ENCODE measurements at places on chromosomes 2 and 18.

DNA sequence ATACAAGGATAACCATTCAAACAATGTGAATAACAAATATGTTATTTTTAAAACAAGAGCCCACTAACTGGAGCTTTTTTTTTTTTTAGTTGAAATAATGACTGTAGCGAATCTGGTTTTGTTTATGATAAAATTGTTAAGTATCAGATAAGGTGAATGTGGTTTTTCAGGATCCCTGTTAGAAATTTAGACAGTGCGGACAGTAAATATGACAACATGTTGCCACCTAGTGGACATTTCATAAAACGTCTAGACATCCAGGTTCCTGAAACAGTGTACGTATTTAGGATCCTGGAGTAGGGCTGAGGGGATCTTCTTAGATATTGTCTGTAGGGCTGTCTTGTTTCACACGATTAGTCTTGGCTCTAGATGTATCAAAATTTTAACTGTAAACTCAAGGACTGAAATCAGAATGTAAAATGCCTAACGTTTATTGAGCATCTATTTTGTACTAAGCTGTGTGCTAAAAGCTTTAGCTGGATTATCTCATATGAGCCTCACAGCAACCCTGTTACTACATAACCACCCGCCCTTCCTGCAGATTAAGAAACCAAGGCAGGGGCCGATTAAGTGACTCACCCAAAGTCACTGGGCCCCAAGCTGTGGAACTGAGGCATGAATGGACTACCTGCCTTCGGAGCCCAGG is 23.9 kb upstream of the CCDC68 start:
- no peak for DNase-seq

- no peak for DNase-seq
These were observed 29.0 kb downstream of the SLC1A4 start for GRCh38 chr2:65018141-65018582.

- no peak for DNase-seq
These were observed 60.2 kb downstream of the CDCA7 start for GRCh38 chr2:173414823-173415322.

DNA sequence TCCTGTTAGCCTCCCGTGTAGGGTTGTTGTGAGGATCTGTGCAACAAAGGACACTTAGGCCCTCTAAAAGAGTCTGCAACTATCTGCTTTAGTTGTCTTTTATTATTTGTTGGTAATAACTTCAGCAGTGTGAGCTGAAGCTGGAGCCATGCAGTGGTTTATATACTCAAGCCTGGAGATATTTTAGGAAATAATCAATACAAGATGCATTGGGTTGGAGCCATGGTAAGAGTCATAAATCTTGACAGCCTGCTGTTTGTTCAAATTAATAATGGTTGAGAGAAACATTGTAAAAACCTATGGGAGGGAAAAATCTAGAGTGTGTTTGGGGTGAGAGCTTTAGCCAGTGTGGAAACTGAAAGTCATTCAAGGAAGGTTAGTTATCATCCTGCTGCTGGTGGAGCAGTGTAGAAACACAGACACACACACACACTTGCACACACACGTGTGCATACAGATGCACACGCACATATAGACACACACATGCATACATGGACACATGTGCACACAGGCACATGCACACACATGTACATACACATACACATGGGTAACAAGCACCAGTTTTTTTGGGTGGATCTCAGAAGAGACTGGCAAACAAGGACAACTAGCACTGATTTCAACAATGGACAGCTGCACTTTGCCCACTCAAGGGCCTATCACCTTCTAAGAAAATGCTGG is 51.0 kb downstream of the ACOXL start:
- no peak for DNase-seq

DNA sequence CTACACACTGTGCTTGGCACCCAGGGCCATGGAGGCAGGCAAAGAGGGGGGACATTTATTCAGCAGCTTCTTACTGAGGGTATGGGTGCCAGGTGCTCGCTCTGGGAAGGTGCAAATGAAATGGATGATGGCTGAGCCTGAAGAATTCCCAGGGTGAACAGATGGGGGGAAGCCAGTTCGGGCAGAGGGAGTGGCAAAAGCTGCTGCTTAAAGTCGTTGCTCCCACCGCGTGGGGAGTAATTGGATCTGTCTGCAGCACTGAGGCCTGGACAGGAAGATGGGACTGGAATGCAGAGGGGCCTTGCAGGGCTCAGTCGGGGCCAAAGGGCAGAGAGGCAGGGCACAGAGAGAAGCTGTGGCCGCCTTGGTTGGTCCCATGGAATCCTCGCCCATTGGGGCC is 51.2 kb downstream of the NEDD4L start:
- DNase-seq, result no peak

DNA sequence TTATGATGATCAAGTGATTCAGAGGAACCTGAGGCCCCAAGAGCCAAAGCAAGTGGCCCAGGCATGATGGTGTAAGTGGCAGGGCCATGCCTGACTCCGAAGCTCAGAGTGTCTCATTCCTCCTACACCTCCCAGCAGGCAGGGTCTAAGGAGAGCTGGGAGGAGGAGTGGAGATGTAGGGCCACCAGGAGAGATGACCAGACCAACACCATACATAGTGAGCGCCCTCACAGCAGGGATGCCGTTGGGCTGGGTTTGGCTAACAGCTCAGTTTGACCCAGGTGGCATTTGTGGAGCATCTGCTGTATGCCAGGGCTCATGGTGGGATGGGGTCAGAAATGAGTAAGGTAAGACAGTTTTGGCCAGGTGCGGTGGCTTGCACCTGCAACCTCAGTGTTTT is 80.7 kb downstream of the MARCO start:
- no peak for DNase-seq

DNA sequence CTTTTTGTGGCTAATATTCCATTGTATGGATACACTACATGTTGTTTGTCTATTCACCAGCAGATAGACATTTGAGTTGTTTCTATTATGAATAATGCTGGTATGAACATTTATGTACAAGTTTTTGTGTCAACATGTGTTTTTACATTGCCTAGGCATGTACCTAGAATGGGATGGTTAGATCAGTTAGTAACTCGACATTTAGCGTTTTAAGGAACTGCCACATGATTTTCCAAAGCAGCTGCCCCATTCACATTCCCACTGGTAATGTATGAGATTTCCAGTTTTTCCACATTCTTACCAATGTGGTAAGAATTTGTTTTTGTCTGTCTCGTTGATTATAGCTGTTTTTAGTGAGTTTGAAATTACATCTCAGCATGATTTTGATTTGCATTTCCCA is 112.8 kb downstream of the FHOD3 start:
- DNase-seq, result no peak

- no peak for DNase-seq
These were observed 62.1 kb upstream of the TCF7L1 start for GRCh38 chr2:85071096-85071495.

DNA sequence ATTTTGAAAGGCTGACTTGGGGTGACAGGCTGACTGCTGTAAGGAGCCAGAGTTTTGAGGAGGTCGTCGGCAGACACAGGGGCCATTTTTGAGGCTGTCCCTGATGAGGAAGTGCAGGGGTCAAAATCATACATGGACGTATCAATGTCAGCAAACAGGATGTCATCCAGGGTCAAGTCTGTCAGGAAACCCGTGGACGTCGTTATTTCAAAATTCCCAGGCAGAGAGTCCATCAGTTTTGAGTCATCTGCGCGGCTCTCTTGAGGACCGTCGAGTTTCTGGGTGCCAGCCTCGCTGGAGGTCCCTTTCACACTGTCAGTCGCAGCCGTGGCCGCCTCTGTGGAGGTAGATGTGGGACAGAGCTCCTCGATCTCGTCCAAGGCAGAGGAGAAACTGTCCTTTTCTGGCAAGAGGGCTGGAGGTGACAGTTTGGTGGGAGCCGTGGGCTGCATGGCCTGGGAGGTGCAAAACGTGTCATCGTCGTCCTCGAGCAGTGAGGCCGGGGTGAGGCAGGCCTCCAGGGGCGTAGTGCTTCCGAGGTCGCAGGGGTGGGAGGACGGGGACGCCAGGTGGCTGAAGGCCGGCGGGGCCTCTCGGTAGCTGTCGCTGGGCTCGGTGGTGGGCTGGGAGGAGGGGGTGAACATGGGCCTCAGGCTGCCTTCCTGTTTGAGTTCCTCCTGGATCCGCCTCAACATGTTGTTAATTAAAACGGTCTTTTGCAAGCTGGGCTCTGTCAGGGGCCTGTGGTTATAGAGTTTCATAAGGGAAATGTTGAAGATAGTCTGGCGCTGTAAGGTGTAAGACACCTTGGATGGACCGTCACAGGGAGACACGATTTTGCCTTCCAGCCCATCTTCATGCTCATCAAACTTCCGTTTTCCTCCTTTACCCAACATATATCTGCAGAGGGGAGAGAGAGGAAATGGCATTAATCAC is 17.5 kb downstream of the SERTAD2 start:
- DNase-seq, result no peak

DNA sequence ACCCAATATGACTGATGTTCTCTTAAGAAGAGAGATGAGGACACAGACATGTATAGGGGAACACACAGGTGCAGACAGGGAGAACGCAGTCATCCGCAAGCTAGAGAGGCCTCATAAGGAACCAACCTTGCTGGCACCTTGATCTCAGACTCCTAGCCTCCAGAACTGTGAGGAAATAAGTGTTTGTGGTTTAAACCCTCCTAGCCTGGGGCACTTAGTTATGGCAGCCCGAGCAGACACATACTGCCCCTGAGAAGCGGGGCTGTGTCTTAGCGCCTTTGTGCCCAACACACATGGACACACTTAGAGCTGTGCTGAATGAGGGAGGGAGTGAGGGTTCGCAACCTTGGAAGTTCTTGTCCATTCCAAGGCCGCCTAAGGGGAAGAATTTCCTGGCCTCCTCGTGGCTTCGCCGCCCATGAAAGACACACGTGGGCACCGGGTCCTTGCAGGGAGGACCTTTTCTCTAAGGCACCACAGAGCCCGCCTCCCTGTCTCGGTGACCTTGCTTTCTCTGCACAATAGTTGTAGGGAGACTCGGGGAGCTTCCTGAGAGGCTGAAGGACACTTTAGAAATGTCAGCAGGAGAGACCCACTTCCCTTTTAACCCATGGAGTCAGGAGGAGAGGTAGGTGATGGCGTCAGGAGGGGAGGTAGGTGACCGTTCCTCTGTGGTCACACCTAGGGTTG is 224.5 kb upstream of the HDAC4 start:
- DNase-seq, result no peak

DNA sequence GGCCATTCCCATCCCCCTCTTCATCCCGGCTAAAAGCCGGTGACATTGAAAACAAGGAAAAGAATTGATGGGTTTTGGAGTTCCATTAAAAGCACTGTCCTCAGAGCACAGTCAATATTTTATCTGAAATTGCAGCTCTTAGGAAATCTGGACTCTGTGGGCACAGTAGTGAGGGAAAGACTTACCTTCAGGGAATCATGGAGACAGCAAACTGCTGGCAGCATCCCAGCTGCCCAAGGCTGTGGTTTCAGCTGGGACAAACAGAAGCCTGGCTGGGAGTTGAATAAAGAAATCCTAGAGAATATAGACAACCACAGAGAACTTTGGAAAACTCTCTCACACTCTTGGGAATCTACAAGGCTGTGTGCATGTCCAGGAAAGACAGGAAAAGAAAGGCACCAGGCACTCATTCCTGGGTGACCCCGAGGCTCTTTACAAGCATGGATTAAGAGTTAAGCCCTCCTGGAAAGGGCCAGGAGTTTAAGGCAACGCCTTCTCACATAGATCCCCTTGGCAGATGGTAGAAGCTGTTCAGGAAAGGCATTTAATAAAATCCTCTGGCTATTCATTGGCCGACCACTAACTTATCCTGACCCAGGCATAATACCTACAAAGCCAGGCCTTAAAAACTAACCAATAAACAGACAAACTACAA is 255.1 kb downstream of the MYT1L start:
- DNase-seq, result no peak

- DNase-seq, result peak; percentile 44
These were observed 15.4 kb upstream of the TET3 start for GRCh38 chr2:73969356-73969755.

- peak; percentile 23 for DNase-seq
These were observed 47.0 kb downstream of the SLC9A4 start for GRCh38 chr2:102520009-102520408.

GRCh38 chr2:43482961-43483360 is 112.9 kb downstream of the THADA start:
- no peak for DNase-seq

GRCh38 chr2:8803658-8804379 is 33.6 kb downstream of the KIDINS220 start:
- peak; percentile 79 for DNase-seq

- DNase-seq, result no peak
These were observed 235.4 kb downstream of the NDUFA10 start for GRCh38 chr2:239789711-239790110.

DNA sequence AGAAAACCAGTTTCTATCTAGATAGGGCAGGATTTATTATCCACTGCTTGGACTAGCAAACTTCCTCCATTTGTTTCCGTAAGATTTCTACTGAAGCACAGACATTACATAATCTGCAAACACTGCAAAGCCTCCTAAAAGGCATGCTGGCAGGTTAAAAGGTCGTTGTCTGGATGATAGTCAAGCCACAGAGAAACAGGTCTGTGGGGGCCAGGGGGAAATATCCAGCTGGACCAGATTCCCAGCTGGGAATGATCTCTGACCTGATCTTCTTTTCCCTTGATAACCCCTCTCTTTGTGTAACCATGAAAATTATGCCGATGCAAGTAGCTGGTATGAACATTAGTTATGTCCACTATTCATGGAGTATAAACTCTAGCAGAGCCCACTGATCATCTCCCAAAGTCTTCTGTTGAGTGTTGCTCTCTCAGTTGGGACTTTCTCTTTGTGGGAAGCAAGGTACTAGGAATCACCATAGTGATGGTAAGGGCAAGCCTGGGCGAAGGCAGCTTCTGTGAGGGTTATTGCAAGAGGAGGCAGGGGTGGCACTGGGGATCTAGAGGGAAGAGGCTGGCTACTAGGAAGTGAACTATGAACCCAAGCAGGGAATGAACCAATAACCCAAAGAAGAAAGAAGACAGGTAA is 61.3 kb downstream of the GDF7 start:
- DNase-seq, result no peak

DNA sequence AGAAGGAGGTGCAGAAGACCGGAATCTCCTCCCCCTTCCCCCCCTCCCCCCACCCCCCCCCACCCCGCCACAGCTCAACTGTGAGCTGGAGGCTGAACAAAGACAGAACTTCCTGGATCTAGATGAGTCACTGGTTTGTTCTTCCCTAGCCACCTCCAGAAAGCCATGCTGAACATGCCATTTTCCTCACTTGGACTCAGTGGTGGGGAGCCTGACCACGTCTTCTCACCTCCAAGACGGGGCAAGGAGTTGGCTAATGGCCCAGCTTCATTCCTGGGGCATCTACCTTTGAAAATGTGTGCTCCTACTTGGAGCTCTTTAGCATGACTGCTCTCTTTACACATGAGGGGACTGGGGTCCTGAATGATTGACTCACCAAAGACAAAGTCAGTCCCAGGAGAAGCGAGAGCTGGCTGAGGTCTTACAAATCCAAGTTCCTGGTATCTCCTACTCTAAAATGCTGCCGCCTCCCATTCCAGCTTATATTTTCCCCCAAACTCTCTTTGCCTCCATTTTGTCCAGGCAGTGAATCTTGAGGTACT is 22.6 kb upstream of the FZD5 start:
- DNase-seq, result no peak

- no peak for DNase-seq
These were observed 28.1 kb downstream of the EPAS1 start for GRCh38 chr2:46325182-46325928.

Measured in activated T-cell treated with anti-CD3 and anti-CD28 coated beads, Interleukin-2, amount 50 U/mL, for 72 hours (primary cell).